ENCODE measurements at places on chromosomes 7 and 10.

GRCh38 chr10:117322260-117322659 lies 53.0 kb downstream of the PDZD8 start:
- no peaks in the 10 kb centered on the region for H3K4me1 ChIP-seq
- H3K27ac ChIP-seq, result no peak overlapping the region
- H3K27me3 ChIP-seq, result no peaks in the 10 kb centered on the region
- no peak for DNase-seq
- no peak overlapping the region for H3K4me3 ChIP-seq
- no peaks in the 10 kb centered on the region for H3K36me3 ChIP-seq

- peaks cover 2% of the 10 kb centered on the region for H3K4me1 ChIP-seq
- no peak overlapping the region for H3K4me3 ChIP-seq
- H3K27me3 ChIP-seq, result no peaks in the 10 kb centered on the region
- DNase-seq, result no peak
- no peak overlapping the region for H3K27ac ChIP-seq
Measured at GRCh38 chr7:11332186-11332864, 358.7 kb downstream of the PHF14 start.

GRCh38 chr10:91799612-91799975 lies 1.4 kb downstream of the TNKS2 start:
- H3K27me3 ChIP-seq, result no peaks in the 10 kb centered on the region
- H3K4me1 ChIP-seq, result peaks cover 2% of the 10 kb centered on the region
- no peak overlapping the region for H3K4me3 ChIP-seq
- no peak overlapping the region for H3K27ac ChIP-seq
- no peak for DNase-seq

DNA sequence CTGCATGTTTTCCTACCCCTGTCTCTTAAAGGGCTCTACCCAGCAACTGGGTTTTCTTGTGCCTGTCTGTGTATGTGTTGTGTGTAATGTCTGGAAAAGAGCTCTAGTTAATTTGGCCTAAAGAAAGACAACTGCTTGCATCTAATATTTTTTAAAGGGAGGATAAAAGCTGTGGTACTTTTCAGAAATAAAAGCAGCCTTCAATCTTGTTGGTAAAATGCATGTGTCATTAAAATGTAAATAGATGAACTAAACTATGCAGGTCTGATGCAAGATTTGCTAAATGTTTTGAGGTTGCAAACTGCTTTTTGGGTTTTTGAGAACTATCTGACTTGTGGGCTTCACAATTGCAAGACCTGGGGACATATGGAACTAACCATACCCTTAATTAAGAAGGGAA lies 445.3 kb downstream of the HTR7 start:
- no peaks in the 10 kb centered on the region for H3K36me3 ChIP-seq
- H3K27ac ChIP-seq, result no peak overlapping the region
- no peaks in the 10 kb centered on the region for H3K27me3 ChIP-seq

GRCh38 chr10:71564194-71564820 lies 155.3 kb downstream of the C10orf105 start:
- H3K27me3 ChIP-seq, result no peaks in the 10 kb centered on the region
- H3K27ac ChIP-seq, result no peak overlapping the region
- no peak overlapping the region for H3K4me3 ChIP-seq
- H3K4me1 ChIP-seq, result no peaks in the 10 kb centered on the region
- no peak for DNase-seq

- no peaks in the 10 kb centered on the region for H3K4me1 ChIP-seq
- H3K36me3 ChIP-seq, result no peaks in the 10 kb centered on the region
- no peak overlapping the region for H3K27ac ChIP-seq
- no peak overlapping the region for H3K4me3 ChIP-seq
- no peaks in the 10 kb centered on the region for H3K27me3 ChIP-seq
- DNase-seq, result no peak
Measured at GRCh38 chr7:22900101-22900500, 77.5 kb upstream of the TOMM7 start.

- H3K27me3 ChIP-seq, result no peaks in the 10 kb centered on the region
- no peak overlapping the region for H3K27ac ChIP-seq
- no peaks in the 10 kb centered on the region for H3K4me1 ChIP-seq
Measured at GRCh38 chr7:81051811-81052413, 133.1 kb upstream of the SEMA3C start.

GRCh38 chr7:148882841-148883265 lies 1.2 kb downstream of the EZH2 start:
- no peak for DNase-seq
- H3K4me1 ChIP-seq, result no peaks in the 10 kb centered on the region
- no peaks in the 10 kb centered on the region for H3K36me3 ChIP-seq

GRCh38 chr10:1160561-1161314 lies 104.6 kb downstream of the WDR37 start:
- no peaks in the 10 kb centered on the region for H3K4me1 ChIP-seq
- H3K27me3 ChIP-seq, result no peaks in the 10 kb centered on the region
- DNase-seq, result no peak

DNA sequence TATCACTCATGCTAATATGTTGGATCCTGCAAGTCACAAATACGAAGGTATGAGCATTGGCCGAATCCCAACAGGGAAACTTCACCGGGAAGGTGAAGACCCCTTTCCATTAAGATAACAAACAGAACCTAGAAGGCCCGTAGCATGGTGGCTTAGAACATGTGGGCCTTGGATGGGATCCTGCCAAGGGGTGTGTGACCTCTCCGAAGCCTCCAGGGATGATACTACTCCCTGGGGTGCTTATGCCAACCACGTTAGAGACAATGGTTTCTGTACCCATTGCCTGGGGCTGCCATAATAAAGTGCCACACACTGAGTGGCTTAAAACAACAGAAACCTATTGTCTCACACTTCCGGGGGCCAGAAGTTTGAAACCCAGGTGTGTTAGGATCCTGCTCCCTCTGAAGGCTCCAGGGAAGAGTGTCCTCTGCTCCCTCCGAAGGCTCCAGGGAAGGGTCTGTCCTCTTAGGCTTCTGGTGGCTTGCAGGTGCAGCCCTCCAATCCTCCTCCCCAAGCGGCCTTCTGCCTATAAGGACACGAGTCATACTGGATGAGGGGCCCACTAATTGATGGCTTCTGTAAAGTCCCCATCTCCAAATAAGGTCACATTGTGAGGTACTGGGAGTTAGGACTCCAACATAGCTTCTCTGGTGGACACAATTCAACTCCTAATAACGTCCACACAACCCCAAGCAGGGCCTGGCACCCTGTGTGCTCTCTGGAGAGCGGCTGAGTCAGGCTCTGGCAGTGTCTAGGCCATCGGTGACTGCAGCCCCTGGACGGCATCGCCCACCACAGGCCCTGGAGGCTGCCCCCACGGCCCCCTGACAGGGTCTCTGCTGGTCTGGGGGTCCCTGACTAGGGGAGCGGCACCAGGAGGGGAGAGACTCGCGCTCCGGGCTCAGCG lies 992 bp upstream of the MGMT start:
- no peaks in the 10 kb centered on the region for H3K27me3 ChIP-seq
- H3K27ac ChIP-seq, result no peak overlapping the region
- no peaks in the 10 kb centered on the region for H3K36me3 ChIP-seq
- no peaks in the 10 kb centered on the region for H3K4me1 ChIP-seq
- no peak for DNase-seq

DNA sequence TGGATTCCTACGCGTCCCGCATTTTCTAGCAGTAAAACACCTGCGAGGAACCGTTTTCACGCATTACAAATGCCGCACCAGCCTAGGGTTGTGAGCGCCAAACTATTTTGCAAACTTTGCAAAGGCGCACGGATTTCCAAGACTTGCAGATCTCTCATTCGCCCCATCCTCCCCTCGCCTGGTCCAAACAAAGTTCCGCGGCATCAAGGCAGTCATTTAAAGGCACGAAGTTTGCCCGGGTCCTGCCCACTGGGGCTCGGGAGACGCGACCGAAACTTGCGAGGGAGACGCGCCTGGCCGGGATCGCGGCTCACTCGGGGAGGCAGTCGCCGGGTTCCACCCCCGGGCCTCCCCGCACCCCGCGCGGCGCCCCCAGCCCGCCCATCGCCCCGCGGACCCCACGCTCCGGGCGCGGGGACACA lies 613 bp downstream of the USP6NL start:
- no peaks in the 10 kb centered on the region for H3K36me3 ChIP-seq
- H3K27ac ChIP-seq, result peak overlapping the region; percentile 93
- H3K27me3 ChIP-seq, result no peaks in the 10 kb centered on the region
- H3K4me3 ChIP-seq, result peak overlapping the region; percentile 83
- H3K4me1 ChIP-seq, result peaks cover 4% of the 10 kb centered on the region
- peak; percentile 62 for DNase-seq

DNA sequence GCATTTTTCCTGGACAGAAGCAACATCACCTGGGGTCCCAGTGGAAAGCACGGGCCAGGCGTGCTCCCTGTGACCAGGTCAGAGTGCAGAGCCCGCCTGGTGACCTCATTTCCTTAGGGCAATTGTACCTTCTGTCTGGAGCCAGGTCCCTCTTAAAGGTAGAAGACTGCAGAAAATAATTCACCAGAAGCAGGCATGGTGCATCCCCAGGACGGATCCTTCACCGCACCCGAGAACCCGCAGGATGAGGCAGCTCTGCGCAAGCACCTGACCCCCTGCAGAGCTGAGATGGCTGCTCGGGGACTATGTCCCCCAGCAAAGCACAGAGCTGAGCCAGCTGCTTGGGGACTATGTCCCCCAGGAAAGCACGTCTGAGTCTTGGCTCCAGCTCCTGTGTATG lies 557.6 kb downstream of the PTPRN2 start:
- H3K27me3 ChIP-seq, result no peaks in the 10 kb centered on the region
- H3K27ac ChIP-seq, result no peak overlapping the region
- DNase-seq, result no peak
- H3K4me1 ChIP-seq, result no peaks in the 10 kb centered on the region
- H3K36me3 ChIP-seq, result no peaks in the 10 kb centered on the region
- H3K4me3 ChIP-seq, result no peak overlapping the region

- no peaks in the 10 kb centered on the region for H3K4me1 ChIP-seq
- H3K36me3 ChIP-seq, result no peaks in the 10 kb centered on the region
- H3K27ac ChIP-seq, result no peak overlapping the region
- DNase-seq, result no peak
- no peak overlapping the region for H3K4me3 ChIP-seq
Measured at GRCh38 chr7:274266-274665, 15.7 kb upstream of the FOXL3 start.

DNA sequence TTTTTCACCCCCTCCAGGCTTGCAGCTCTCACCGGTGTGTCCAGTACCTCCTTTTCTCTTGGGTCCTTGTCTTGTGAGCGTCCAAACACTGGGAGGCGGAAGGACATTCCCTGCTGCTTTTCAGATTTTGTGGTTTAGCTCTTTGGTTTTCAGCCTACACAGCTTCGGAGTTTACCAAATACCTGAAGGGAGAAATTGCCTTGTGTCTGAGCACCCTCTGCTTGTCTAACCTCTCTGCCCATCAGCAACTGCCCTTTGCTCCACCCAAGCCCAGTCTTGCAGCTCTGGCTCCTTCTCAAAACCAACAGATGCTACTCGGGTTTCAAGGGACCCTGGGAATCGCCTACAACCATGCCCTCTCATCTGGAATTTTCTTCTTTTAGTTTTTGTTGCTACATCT lies 519.1 kb upstream of the IGFBP3 start:
- no peaks in the 10 kb centered on the region for H3K27me3 ChIP-seq
- H3K4me1 ChIP-seq, result no peaks in the 10 kb centered on the region
- no peak for DNase-seq
- no peak overlapping the region for H3K27ac ChIP-seq
- no peak overlapping the region for H3K4me3 ChIP-seq

- no peaks in the 10 kb centered on the region for H3K27me3 ChIP-seq
- H3K36me3 ChIP-seq, result no peaks in the 10 kb centered on the region
- H3K4me1 ChIP-seq, result peaks cover 2% of the 10 kb centered on the region
- H3K27ac ChIP-seq, result peak within 1 kb of the TSS; percentile 79
- peak within 1 kb of the TSS; percentile 91 for H3K4me3 ChIP-seq
Measured at GRCh38 chr7:66114743-66115649, at the start of gene CRCP. CRCP (plus strand) TSS chr7:66114847; CDS start chr7:66114963, 116 bp downstream.

GRCh38 chr10:128277267-128277840 lies 151.1 kb upstream of the MKI67 start:
- no peaks in the 10 kb centered on the region for H3K36me3 ChIP-seq
- H3K4me3 ChIP-seq, result no peak overlapping the region
- DNase-seq, result no peak
- H3K4me1 ChIP-seq, result no peaks in the 10 kb centered on the region
- no peaks in the 10 kb centered on the region for H3K27me3 ChIP-seq

DNA sequence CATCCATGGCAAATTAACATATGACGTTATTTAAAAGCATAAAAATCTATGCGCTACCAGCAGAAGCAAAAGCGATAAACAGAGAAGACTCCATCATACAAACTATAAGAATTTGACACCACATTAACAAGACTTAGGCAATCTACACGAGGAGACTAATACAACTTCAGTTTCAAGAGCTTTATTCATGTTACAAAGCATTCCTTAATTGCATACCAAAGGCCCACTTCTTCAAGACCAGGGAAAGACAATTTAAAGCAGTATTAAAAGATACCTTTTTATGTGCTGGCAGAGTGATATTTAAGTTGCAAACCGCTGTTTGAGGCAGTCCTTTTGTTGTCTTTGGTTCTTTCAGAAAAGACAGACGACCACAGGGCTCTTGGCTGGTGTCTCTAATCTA lies 176.0 kb upstream of the CCDC6 start:
- no peak overlapping the region for H3K4me3 ChIP-seq
- no peaks in the 10 kb centered on the region for H3K27me3 ChIP-seq
- no peaks in the 10 kb centered on the region for H3K36me3 ChIP-seq
- no peak overlapping the region for H3K27ac ChIP-seq
